ENCODE measurements at places on chromosomes 2 and 18.

DNA sequence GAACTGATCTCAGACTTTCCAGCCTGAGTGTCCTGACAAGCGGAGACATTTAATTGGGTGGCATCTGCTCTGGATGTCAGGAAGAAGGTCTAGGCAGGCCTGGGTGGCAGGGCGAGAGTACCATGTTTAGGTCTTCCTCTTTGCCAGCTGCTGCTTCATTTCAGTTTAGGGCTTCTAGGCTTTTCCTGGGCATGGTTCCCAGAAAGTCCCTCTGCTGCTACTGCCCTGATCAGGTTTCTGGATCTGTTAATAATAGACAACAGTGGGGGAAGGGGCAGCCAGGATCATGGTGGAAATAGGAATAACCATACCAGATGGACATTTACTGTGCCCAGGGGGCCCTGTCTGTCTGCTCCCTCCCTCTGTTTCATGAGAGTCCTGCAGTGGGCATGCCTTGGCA, 2.3 kb upstream of the PLCD4 start:
- DNase-seq: no peak

DNA sequence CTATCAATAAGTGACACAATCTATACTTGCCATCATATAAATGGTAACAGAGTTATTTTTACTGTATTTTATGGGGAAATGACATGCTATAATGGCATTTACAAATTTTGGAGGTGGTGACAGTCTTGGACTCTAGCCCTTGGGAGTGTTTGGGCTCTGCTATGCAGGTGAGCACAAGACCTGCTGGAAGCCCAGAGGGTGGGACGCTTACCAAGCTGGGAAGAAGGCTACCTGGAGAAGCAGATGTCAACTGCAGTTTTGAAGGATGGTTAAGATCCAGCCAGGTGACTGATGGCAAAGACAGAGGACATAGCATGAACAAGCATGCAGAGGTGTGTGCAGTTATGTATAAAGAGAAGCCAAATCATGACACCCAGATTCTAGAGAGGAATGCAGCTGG, 346.9 kb downstream of the MYCN start:
- DNase-seq: no peak

- no peak for DNase-seq
Observed at GRCh38 chr2:161414042-161415033, 1.8 kb upstream of the TBR1 start.

DNA sequence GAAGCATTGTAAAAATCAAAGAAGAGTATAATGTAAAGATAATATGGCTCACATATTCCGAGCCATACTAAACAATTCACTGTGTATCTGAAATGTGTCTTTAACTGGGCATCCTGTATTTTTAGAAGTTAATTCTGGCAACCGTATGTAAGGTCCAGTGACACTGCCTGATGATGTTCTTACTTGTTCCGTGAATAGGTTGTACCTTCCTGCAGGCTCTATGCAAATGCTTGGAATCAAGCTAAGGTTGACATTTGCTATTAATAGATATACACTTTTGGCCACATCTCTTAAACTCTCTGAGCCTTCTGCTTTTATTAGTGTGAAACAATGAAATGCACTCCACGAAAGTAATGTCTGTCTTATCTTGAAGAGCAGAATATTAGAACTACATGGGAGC, 534.6 kb downstream of the CCDC85A start:
- DNase-seq: no peak

- no peak for DNase-seq
Observed at GRCh38 chr18:77119101-77119850, 13.3 kb downstream of the MBP start.

GRCh38 chr2:181573140-181573736, 83.7 kb downstream of the CERKL start:
- no peak for DNase-seq

GRCh38 chr2:158300394-158300793, 156.2 kb downstream of the CCDC148 start:
- DNase-seq: no peak

DNA sequence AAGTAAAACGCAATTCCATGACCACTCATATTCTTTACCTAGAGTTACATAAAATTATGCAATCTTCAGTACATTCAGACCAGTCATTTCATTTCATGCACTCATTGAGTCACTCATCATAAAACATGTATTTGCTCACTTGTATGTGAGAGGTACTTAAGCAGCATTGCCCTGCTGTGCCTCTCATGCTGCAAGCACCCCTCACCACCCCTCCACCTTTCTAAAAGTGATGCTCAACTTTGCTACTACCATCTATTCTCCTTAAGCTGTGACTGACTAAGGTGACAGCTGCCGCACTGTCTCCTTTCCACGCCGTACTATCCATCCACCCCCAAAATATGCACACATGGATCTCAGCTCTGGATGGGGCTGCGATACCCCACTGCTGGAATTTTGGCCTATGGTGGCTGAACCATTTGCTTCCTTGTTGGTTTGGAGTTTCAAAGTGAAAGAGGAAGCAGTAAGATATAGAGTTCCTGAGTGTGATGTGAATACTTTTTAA, 7.2 kb downstream of the ARHGAP25 start:
- DNase-seq: no peak

DNA sequence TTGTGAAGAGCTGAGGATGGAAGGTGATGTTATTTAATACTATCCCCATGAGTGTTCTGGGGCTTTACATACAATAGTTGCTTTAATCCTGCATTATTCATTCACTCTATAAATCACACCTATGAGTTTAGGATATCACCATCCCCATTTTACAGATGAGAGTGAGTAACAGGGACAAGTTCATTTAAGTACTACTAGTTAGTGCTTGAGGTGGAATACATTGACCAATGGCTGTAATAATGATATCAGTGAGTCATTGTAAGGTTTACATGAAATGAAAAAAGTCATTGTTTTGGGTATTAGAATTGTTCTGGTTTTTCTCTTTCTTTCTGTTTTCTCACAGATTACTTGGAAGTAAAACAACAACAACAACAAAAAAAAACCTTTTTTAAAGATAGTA, 42.5 kb downstream of the TANC1 start:
- no peak for DNase-seq

DNA sequence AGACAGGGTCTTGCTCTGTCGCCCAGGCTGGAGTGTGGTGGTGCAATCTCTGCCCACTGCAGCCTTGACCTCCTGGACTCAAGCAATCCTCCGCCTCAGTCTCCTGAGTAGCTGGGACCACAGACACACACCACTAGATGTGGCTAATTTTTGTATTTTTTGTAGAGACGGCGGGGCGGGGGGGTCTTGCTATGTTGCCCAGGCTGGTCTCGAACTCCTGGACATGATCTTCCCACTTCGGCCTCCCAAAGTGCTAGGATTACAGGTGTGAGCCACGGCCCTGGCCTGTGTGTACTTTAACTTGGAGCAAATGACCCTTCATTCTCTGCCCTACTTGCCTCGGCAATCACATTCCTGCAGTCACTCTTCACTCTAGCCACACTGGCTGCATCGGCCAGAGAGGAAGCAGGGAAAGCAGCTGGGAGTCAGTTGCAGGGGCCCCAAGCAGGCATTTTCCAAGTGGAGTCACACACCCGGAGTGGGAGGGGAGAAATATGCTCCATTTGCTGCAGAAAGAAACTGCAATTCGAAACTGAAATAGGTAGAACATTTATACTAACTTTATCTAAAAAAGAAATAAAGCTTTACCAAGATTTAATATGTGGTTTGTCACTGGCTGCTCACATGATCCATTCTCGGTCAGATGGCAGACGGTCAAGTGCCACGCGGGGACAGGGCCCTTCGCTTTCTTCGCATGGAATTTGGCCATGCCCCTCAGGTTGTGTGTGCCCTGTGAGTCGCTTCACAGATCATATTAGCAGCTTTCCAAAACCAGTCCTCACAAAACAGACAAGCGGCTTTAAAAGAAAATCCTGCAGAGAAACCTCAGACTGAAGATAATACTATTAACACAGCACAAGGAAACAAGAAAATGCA, 37.1 kb downstream of the FAM161A start:
- DNase-seq: no peak

- DNase-seq: no peak
Observed at GRCh38 chr18:22848615-22849014, 84.5 kb upstream of the RBBP8 start.

GRCh38 chr2:204339212-204339715, 206.0 kb upstream of the PARD3B start:
- no peak for DNase-seq

GRCh38 chr2:170905864-170906263, 23.2 kb upstream of the GORASP2 start:
- no peak for DNase-seq

DNA sequence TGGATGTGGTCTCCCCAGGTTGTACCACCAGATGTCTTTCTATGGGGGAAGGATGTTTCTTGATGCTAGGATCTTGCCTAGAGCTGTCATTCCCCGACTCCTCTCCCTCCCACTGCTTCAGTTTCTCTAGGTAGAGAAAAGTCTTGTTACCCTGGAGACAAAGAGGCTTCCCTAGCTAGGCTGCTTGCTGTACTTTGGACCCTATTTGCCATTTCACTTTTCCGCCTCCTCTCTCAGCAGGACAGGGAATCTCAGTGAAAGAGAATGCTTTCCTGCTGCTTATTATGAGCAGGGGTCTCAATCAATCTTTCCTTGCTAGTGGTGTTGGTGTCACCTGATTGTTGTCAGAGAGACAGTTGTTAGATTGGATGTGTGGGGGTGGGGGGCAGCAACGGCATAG, 818.8 kb upstream of the GYPC start:
- no peak for DNase-seq

GRCh38 chr2:24489465-24490180, 1.4 kb upstream of the NCOA1 start:
- DNase-seq: no peak

DNA sequence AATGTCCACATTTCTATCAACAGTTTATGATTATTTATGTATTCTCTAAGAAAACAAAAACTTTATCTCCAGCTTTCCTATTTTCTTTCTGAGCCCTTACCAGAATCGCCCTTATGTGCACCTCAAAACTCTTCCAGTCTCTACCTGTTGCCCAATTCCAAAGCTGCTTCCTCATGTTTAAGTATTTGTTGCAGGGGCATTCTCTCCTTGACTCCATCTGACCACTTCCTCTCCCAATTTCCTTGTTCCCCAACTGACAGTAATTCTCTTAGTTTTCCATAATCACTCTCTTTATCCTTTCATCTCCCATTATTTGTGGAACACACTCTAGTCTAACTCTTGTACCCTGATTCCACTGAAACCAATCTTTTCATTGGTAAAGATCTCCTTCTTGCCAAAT, 105.4 kb upstream of the RBBP8 start:
- DNase-seq: no peak

DNA sequence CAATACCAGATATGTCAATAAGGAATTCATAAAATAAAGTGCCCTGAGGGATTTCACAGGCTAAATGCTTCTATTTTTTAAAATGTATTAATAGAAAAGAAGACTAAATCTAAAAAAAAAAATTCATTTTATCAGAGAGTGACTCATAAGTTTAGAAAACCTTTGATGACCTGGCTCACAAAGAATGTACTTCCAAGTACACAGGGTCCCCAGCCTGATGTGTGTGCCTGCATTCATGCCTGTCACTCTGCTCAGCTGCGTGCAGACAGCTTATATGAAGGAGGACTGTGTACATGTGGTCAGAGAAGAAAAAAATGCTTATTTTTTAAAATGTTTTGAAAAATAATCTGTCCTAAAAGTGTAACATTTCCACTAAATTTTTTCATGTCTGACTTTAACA, 3.0 kb upstream of the CPS1 start:
- DNase-seq: no peak

Measured in CD8-positive, alpha-beta memory T cell (primary cell).